ENCODE measurements at places on chromosomes 2 and 18. TPM values are rescaled to one million over a fixed set of nuclear protein-coding genes. Genes with fewer than 3 reads are reported as not detected.

DNA sequence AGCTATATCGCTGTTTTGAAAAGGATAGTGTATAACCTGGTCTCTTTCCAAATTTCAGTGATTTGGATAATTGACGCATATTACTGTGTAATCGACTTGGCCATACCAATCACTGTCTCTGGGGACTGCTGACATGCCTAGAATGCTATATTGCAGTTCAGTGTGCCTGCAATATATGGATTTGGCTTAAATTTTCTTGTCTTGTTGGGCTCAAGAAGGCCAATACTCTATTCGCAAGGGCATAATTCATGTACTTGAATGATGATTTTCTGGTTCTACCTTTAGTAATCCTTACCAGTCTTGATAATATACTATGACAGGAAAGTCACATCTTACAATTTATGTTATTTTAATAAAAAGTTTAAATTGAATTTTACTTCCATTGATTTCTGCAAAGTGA lies 21.7 kb upstream of the THUMPD2 start:
- H3K27me3 ChIP-seq: no peaks in the 10 kb centered on the region
- H3K4me3 ChIP-seq: no peak overlapping the region

Gene COA5
- 35.5 TPM for total RNA-seq

Gene EDAR
- not detected for total RNA-seq

Gene DTNB
- 5.6 TPM for total RNA-seq

Gene CETN1
- total RNA-seq: not detected

GRCh38 chr2:129233751-129234406 lies 745.6 kb upstream of the RAB6C start:
- no peaks in the 10 kb centered on the region for H3K4me1 ChIP-seq
- DNase-seq: no peak
- no peaks in the 10 kb centered on the region for H3K36me3 ChIP-seq
- no peak overlapping the region for H3K4me3 ChIP-seq
- no peaks in the 10 kb centered on the region for H3K27me3 ChIP-seq
- no peak overlapping the region for H3K27ac ChIP-seq

Gene POMC
- total RNA-seq: 19.7 TPM

GRCh38 chr2:85709401-85709811 lies 15.2 kb downstream of the GNLY start:
- peaks cover 12% of the 10 kb centered on the region for H3K4me1 ChIP-seq
- no peak overlapping the region for H3K4me3 ChIP-seq
- DNase-seq: no peak
- H3K36me3 ChIP-seq: no peaks in the 10 kb centered on the region
- no peaks in the 10 kb centered on the region for H3K27me3 ChIP-seq

Gene CD226
- total RNA-seq: 0.55 TPM

Gene B4GALT6
- 4.6 TPM for total RNA-seq

Gene RNF144A
- total RNA-seq: 14.2 TPM

DNA sequence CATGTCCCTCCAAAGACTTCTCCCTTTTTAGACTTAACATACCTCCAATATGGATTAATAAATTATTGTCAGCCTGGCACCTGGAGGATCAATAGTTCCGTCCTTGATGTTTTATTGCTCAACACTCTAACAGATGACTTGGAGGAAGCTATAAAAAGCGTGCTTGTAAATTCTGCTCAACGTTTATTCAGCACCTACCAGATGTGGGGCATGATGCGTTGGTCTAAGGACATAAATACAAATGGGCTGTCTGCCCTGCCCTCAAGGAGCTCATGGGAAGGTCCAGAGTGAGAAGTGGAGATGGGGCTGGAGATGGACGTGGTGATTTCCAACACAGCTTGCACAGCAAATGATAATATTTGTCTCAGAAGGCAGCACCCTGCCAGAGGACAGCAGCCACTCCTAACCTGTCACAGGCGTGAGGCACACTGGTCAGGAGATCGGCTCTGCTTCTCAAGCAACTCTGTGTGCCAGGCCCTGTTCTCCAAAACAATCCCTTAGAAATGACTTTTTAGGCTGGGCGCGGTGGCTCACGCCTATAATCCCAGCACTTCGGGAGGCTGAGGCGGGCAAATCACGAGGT lies 25.5 kb upstream of the ZCCHC2 start:
- no peaks in the 10 kb centered on the region for H3K36me3 ChIP-seq
- H3K4me3 ChIP-seq: no peak overlapping the region
- no peak overlapping the region for H3K27ac ChIP-seq
- DNase-seq: no peak
- no peaks in the 10 kb centered on the region for H3K27me3 ChIP-seq

Gene SERPINB10
- not detected for total RNA-seq

Data from sigmoid colon (tissue), 7 donors.